ENCODE measurements at places on chromosomes 5 and 9. TPM values are rescaled to one million over a fixed set of nuclear protein-coding genes. Genes with fewer than 3 reads are reported as not detected.

Gene TRAF1
- 1.6 TPM for total RNA-seq

Gene NIM1K
- 8.2 TPM for total RNA-seq

Gene ENG
- total RNA-seq = 0.82 TPM

Gene MOCS2
- 28.9 TPM for total RNA-seq

Gene SPOCK1
- total RNA-seq = 37.9 TPM

Gene ZNF879
- total RNA-seq = 16.7 TPM
